ENCODE measurements at places on chromosomes 3 and 15. TPM values are rescaled to one million over a fixed set of nuclear protein-coding genes. Genes with fewer than 3 reads are reported as not detected.

The CPNE9 gene
- not detected for polyA plus RNA-seq

DNA sequence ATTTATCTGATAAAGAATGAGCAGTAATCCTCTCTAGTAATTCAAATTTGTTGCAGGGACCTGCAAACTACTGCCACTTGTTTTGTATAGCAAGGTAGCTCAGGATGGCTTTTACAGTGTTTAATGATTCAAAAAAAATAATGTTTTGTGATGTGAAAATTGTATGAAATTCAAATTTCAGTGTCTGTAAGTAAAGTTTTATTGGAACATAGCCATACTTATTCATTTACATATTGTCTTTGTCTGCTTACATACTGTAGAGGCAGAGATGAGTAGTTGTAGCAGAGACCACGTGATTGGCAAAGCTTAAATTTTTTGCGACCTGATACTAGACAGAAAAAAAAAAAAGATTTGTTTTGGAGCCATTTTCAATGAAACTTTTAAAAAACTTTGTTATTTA lies 6.5 kb upstream of the UTS2B start:
- no peak for DNase-seq

DNA sequence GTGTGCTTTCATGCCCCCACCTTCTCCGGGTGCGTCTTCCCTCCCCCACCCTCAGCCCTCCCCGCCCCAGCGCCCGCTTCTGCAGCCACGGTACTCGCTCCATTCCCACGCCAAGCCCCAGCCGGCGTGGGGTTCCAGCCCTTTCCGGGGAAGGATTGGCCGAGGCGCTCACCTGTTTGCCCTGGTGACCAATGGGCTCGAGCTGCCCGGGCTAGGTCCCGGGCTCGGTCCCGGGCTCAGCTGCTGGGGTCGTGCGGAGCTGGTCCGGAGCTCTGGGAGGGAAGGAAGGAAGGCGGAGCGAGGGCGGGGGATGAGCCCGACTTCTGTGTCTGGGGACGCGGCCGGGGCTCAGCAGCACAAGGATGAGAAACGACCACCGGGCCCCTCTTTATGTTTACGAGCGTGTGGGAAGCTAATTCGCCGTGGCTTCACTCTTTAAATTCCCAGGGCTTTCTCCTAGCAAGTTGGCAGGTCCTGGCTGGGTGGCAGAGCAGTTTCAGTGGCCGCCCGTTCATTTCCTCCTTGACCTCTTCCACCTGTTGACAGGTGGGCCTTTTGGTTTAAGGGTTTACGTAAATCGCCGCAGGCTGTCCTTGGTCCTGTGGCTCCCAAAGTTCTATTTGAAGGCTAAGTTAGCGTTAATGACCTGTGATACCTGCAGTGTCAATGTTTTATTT lies at the start of gene IGSF10:
Gene IGSF10, minus strand, starts transcription at position 288 of the 677 bp plus-strand sequence. CDS start 2,352 bp downstream, outside the sequence.
- no peak for DNase-seq

DNA sequence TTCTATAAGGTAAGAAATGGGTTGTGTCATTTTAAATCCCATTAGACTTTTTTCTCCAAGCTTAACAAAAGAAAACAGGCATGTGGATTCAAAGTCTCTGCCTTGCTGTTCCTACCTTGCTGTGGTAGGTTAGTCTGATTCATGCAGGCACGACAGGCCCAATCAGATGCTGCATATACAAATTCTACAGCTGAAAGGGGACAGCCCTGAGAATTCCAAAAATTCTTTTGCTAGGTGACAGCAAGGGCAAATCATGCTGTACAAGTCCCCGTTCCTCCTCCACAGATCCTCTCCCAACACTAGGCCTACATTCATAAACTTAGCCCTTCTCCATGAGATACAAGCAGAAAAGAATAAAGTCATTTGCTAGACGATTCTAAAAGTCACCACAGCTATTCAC lies 161.2 kb upstream of the THBS1 start:
- no peak for DNase-seq

DNA sequence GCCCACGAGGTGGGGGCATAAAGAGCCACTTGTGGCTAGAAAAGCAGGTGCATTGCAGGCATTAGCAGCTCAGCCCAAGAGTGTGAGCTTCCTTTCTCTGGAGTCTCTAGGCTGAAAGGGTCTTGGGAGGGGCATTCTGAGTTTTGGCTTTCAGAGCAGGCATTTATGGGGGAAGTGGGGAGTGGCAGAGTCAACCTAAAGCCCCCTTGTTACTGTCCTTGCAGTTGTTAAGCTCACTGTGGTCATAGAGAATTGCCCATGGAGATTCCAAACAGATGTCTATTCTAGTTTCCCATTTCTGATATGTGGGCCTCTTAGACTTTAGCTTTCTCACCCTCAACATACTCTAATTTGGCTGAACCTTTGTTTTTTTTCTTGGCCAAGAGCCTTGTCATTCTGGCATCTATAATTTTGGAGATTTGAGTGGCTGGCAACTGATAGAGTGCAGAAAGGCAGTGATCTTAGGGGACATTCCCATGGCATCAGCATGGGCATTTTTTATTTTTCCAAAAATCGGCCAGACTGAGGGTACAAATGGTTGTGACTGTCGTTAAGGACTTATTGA lies 217.9 kb downstream of the THSD4 start:
- DNase-seq = no peak

DNA sequence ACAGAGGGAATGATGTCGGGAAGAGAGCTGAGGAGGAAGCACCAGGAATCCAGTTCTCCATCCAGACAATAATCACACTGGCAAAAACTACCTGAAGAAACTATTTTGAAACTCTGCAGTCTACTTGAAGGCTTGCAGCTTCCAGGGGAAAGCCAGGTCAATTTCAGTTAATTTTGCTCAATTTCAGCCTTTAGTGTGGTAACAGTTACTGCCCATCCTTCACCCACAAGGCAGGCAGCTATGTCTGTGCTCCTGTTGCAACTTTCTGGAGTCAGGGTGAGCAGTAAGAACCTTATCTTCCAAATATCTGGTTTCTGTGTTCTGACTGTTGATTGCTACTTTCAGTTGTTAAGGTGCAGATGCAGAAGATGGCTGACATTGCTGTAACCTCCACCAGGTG lies 221.7 kb downstream of the ADAMTS17 start:
- no peak for DNase-seq
